ENCODE measurements at places on chromosomes 2 and 18.

- no peak for DNase-seq
Observed at GRCh38 chr2:80896576-80896975, 592.0 kb upstream of the LRRTM1 start.

- DNase-seq = no peak
Observed at GRCh38 chr2:164826293-164827243, 15.1 kb downstream of the COBLL1 start.

DNA sequence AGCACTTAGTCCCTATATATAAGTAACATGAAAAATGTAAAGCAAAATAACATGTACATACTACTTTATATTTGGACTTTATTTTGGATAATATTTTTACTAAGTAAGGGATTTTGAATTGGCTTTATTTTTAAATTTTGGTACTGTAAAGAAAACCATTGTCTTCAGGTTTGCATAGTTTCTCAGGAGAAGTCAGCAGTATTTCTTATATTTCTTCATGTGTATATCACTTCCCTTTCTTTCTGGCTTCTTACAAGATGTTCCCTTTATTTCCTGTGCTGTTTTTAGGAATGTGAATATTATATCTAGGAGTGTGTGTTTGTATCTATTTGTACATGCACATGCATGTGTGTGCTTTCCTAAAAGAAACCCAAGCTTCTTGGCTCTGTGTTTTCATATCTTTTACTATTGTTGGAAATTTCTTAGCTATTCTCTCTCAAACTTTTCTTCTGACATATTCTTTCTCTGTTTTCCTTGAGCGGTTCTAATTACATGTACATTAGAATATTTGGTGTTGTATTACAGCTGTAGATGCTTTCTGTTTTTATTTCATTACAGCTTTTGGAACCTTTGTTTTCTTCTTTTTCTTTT is 1549.7 kb upstream of the ACVR2A start:
- no peak for DNase-seq

DNA sequence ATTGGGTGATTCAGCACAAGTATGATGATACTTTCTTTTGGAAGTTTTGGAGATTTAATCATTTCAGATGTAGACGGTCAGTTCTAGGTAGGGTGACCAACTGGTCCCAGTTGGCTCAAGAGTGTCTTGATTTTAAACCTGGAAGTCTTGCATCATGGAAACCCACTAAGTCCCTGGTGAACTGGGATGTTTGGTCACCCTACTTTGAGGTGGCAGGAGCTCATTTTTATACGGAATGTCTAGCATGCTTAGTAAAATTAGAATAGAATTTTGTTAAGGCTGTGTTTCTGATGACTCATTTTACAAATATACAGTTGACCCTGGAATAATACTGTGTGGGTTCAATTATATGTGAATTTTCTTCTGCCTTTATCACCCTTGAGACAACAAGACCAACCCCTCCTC is 61.5 kb upstream of the DOCK10 start:
- no peak for DNase-seq

- no peak for DNase-seq
Observed at GRCh38 chr2:149487189-149487588, 100.4 kb downstream of the MMADHC start.

DNA sequence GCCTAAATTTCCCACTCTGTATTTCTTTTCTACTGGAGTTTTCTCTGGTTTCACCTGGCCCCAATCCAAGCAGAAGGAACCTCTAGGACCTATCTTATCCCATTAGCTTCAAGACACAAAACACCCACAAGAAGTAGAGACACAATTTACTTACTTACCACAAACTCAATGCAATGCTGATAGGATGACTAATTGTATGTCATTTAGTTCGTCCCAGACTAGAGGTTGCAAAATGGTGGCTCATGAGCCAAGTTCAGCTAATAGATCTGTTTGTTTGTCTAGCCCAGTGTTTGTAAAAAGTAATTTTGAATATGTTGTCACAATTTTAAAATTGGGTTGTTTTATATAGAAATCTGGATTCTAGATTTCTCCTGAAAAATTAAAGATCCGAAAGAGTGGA is 34.7 kb upstream of the ZSWIM2 start:
- no peak for DNase-seq

- DNase-seq = no peak
Observed at GRCh38 chr2:153196378-153197058, 282.0 kb downstream of the RPRM start.

- no peak for DNase-seq
Observed at GRCh38 chr18:48608581-48608980, 69.8 kb downstream of the CTIF start.

GRCh38 chr2:148623086-148623485 is 21.5 kb upstream of the EPC2 start:
- no peak for DNase-seq

DNA sequence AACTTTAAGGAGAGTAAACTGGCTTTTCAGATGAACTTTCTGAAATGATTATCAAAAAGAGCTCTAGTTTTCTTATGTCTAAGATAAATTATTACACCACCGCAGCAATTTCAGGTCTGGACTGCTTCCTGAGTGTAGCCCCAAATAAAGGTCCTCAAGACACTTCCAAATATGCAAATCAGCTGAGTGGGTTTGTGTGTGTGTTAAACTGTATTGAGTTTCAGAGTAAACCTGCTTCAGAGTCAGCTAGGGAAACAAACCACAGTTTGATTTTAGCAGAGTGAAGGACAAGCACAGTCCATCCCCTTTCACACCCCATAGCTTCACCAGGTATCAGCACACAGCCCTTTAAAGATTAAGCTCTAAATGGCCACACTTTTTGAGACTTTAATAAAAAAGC is 168.7 kb downstream of the NRXN1 start:
- no peak for DNase-seq

DNA sequence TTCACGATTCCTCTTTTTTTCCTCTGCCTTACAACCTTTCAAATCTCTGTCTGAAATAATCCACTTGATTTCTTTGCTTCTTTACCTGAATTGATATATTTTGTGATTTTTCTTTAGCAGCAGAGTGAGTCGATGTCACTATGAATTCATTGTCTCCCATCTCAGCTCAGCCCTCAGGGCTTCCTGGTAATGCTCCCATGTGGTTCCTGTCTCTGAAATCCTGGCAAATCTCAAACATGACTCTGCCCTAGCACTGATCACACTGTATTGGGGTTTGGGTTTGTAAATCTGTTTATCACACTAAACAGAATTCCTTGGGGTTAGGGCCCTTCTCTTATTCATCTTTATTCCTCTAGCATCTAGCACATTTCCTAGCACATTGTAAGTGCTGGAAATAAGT is 43.0 kb upstream of the MSTN start:
- DNase-seq = no peak

DNA sequence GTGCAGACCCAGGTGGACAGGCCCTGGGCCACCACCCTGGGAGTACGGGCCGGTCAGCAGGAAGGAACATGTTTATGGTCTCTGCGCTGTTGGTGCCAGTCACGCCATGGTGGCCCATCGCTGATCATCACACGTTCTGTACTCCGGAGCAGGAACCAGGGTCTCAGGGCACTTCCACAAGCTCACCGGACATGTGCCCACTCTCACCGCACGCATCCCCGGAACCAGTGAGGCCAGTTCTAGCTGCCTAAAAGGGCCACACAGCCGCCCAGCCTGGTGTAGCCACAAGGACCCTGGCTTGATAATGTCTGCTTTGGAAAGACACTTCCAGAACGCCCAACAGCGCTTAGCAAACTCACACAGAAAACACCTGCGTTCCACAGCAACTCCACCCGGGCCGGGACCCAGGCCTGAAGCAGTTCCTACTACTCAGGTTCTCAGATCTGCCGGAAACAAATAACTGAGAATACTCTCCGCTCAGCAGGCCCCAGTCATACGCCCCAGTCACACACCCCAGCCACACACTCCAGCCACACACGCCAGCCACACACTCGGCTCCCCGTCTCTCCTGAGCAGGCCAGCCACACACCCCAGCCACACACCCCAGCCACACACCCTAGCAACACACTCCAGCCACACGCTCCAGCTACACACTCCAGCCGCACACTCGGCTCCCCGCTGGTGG is 123.3 kb downstream of the HDAC4 start:
- DNase-seq = peak; percentile 2

GRCh38 chr2:205762881-205763280 is 80.6 kb downstream of the NRP2 start:
- no peak for DNase-seq

GRCh38 chr18:48954886-48955819 is 4.4 kb upstream of the SMAD7 start:
- no peak for DNase-seq

- peak; percentile 56 for DNase-seq
Observed at GRCh38 chr2:234368861-234369261, 128.0 kb downstream of the ARL4C start.

DNA sequence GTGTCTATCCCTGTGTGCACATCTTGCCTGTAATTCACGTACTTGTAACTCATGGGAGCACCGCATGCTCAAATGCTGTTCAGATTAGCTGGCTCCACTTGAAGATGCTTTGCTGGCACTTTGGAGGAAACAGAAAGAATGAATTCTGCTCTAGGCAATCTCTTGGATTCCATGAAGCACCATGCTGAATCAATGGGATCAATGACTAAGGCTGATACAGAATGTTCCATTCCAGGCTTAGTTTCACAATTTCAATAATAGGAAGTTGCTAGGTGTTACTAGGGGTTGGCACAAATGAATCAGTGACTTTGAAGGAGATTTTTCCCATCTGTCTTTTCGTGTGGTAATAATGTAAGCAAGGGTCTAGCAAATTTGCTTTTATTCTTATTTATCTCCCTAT is 328.8 kb downstream of the OSR1 start:
- no peak for DNase-seq

DNA sequence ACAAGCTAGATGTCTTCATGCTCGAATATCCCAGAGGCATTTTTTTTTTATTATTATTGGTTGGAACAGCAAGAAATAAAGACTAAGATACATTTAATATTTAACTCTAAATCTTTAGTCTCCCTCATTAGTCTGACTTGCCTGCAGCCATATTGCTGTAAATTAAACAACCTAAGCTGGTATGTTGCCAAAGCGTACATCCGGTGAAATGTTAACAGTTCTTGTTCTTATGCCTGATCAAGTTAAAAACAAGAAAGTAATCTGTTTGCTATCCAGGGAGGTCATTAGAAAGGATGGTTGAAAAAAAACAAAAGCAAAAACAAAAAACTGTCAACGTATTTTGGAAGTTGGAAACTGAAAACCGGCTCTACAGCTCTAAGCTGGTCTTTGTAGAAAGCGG is 125.9 kb upstream of the NABP1 start:
- no peak for DNase-seq

DNA sequence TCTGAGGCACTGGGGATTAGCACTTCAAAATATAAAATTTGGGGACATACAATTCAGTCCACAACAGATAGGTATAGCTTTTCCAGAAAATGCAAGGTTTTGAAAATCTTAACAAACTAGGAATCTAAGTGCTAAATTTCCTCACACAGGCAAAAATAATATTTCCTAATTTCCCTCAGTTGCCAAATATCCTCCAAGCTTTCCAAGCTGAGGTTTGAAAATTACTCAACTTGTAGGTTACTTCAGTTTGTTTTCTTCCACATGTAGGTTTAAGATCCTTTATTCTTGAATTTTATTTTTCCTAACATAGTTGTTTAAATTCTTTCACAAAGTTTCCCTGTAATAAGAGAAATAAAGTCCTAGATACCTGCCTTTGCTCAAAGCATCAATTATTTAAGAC is 192.9 kb upstream of the NRXN1 start:
- no peak for DNase-seq

DNA sequence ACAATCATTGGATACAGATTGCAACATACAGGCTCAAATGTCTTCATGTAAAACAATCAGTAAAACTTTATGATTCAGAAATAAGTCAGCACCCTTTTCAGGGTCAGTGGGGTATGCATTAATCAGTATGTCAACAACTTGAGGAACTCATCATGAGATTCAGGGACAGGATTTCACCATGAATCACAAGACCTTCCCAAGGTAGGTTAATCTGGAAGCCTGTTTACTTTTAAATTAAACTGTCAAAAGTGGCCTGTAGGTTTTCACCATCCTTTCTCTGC is 104.8 kb downstream of the SP100 start:
- no peak for DNase-seq

- DNase-seq = peak; percentile 69
Observed at GRCh38 chr2:160492401-160493226, 993 bp downstream of the RBMS1 start.

- DNase-seq = no peak
Observed at GRCh38 chr2:59968441-59968840, 585.0 kb downstream of the BCL11A start.

DNA sequence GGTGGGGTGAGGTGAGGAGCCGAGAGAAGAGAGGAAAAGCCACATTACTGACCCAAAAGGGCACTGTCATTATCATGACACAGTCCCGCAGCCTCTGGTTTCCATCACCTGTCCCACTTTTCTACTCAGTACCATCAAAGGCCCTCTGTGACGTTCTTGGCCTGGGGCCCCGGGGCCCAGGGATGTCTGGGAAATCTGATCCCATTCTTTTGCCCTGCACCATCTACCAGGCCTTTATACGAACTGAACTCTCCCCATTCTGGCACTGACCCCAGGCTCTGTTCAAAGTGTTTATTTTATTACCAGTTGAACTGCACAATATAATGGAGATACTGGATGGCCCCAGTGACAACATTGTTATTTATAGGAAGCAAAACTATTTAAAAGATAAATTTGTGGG is 89.1 kb downstream of the COL6A3 start:
- DNase-seq = no peak

- no peak for DNase-seq
Observed at GRCh38 chr2:133641497-133641896, 73.2 kb upstream of the NCKAP5 start.

DNA sequence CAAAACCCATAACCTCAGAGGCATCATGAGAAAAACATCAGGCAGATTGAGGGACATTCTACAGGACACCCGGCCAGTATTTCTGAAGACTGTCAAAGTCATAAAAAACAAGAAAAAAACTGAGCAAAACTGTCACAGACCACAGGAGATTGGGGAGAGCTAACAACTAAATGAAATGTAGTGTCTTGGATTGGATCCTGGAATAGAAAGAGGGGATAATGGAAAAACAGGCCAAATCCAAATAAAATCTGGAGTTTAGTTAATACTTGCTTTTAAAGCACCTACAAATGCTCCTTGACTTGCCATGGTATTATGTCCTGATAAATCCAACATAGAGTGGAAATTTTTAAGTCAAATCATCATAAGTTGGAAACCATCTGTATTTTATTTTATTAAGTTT is 17.6 kb upstream of the CXCR1 start:
- no peak for DNase-seq

- DNase-seq = no peak
Observed at GRCh38 chr18:52694804-52695203, 354.8 kb downstream of the DCC start.

GRCh38 chr2:177489719-177490301 is 97.2 kb downstream of the AGPS start:
- DNase-seq = no peak

GRCh38 chr2:198347946-198348345 is 543.6 kb downstream of the PLCL1 start:
- no peak for DNase-seq
